ENCODE measurements at places on chromosomes 11 and 22.

DNA sequence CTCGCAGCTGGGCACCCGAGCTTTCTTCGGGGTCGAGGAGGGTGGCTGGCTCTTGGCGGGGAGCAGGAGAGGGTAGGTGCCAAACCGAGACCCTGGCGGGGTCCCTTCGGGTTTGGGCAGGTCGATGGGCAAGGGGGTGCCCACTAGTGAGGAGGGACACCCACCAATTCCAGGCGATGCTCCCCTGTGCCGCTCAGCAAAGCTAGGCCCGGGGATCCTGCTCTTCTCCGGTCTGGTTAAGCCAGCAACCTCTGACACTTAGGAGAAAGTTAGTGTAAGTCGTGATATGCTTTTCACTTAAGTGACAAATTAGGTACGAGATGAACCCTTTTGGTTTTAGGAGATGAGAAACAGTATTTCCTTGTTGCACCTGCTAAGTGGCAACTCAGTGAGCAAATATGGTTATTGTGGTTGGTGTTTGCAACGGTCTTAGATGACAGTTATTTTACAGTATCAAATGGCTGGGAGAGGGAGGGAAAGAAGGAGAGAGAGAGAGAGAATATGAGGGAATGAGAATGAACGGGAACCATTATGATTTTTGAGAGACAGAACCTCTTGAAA, 565 bp downstream of the NUCB2 start:
- DNase-seq: no peak

- no peak for DNase-seq
These were observed 734.7 kb downstream of the KCNA4 start for GRCh38 chr11:29282088-29282487.

GRCh38 chr11:126279191-126279590, 3.7 kb upstream of the TIRAP start:
- no peak for DNase-seq

- DNase-seq: no peak
These were observed 16.5 kb downstream of the MIF start for GRCh38 chr22:23910496-23911190.

DNA sequence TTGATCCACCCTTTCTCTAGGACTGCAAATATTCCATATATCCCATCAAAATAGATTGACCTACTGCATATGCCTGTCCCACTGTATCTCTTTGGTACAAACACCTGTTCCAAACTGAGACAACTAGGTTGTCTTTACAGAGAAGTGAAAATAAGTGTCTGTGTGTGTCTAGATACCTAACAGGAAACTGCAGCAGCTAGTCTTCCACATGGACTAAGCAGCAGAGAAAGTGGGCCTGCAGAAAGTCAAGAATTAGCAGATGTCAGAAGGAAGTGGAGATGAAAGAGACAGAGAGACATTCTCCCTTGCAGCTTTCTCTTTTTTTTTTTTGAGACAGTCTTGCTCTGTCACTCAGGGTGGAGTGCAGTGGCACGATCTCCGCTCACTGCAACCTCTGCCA, 3.9 kb upstream of the RAB39A start:
- DNase-seq: no peak

DNA sequence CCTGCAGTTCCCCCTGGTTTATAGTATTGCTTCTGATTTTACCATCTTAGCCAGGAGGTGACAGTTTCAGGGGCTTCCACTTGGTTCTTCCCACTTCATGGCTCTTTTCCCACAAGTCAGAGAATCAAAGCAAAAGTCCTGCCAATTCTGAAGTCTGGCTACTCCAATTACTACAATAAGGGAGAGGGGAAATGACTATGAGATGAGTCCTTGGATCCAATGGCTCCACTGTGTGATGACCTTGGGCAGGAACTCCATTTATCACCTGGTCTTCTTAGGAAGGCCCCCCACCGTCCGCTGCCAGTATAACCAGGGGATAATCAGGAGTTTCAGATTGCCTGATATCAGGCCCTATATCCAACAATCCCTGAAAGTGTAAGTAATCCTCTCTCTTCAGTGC, 31.6 kb upstream of the CCND1 start:
- DNase-seq: no peak

DNA sequence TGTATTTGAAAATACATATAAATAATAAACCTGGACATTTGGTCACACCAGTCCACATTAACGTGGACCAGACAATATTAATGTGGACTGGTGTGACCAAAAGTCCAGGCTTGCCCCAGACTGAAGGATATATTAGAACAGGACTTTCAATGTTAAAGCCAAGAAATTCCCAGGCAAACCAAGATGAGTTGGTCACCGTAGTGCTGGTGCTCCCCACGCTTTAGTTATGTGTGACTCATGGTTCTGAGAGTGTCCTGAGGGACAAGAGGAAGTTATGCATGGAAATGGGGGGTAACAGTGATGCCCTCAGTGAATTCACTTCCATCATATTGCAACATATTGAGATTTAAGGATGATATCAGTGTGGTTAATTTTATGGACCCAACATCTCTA, 31.4 kb downstream of the POU2AF1 start:
- no peak for DNase-seq

DNA sequence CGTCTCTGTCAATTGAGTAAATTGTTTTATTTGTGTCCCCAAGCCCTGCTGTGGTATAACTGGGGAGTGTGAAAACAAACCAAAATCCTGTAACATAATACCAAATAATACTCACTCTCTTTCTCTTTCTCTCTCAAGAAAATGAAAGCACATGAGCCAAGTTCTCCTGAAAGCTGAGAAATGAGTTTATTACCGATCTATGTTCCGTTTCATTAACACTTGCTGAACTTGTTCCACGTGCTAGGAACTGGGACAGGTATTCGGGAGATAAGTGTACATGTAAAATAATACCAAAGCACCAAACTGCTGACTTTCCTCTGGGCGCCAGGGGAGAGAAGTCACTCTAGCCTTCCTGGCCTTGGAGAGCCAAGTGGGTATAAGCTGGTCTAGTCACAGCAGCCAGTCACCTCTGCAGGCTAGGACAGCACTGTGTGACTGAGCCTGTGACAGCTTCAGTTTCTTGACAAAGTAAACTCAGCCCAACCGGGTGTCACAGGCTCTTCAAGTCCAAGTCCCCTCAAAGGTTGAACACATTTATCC, 23.1 kb downstream of the CD6 start:
- DNase-seq: no peak

- DNase-seq: no peak
These were observed 7.3 kb downstream of the PACSIN2 start for GRCh38 chr22:43007519-43008102.

DNA sequence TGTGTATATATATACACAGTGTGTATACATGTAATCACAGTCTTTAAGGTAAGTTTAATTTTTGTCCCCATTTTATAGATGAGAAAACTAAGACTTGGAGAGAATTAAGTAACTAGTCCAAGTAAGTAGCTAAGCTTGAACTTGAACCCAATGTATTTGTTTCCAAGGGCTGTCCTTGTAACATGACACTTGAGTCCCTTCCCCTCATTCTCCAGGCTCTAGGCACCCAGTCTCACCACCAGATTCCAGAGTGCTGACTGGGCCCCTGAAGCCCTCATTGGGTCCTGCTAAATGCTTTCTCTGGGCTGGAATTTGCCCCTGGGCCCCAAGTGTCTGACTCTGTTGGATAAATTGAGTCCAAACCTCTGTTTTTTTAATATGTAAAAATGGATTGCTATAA, 45.5 kb downstream of the ADM start:
- DNase-seq: no peak

All from NCI-H2081 (cell line).